Lung (tissue), 17 donors: ENCODE measurements at places on chromosomes 5 and 9. TPM values are rescaled to one million over a fixed set of nuclear protein-coding genes. Genes with fewer than 3 reads are reported as not detected.

RLN2 gene
- total RNA-seq: not detected

DNAJA1 gene
- 92.5 TPM for total RNA-seq

EMB gene
- 25.1 TPM for total RNA-seq

PFN3 gene
- not detected for total RNA-seq

TOPORS gene
- 31.4 TPM for total RNA-seq

SLC28A3 gene
- 0.98 TPM for total RNA-seq

F2R gene
- 31.8 TPM for total RNA-seq

DNA sequence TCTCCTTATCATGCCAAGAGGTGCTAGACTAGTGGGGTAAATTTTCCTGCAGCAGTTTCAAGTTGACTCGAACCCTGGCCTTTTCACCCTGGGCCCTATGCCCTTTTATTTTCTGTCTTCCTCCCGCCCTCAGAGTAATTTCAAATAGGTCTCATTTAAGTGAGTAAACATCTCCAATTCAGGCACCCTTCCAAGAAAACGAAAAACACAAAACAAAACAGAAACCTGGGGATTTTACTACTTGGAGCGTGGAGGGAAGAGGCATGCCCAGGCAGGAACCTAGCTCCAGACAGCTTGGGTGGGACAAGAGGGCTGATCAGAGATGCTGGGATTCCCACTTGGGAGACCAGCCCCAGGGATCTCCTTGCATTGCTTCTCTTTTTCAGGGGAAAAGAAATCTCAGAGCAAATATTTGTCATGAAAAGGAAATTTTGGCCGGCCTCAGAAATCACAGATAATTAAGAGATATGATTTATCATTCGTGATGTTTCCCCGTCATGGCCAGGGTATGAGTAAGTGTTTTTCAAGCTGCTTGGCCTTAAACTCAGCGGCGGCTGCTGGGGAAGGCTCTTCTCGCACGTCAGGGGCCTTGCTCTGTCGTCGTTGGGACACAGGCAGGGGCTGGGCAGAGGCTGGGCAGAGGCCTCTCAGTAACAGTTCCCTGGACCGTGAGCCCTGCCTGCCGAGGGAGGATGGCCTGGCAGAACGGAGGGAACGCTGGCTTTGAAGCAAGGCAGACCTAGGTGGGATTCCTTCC, 248.6 kb upstream of the KLF4 start:
- H3K4me1 ChIP-seq: peaks cover 4% of the 10 kb centered on the region
- H3K4me3 ChIP-seq: no peak overlapping the region
- H3K36me3 ChIP-seq: no peaks in the 10 kb centered on the region
- no peaks in the 10 kb centered on the region for H3K27me3 ChIP-seq

GRCh38 chr9:120310035-120310434, 269.9 kb downstream of the CDK5RAP2 start:
- no peaks in the 10 kb centered on the region for H3K36me3 ChIP-seq
- no peaks in the 10 kb centered on the region for H3K27me3 ChIP-seq
- no peak for DNase-seq
- H3K27ac ChIP-seq: no peak overlapping the region

- no peak overlapping the region for H3K27ac ChIP-seq
- no peak overlapping the region for H3K4me3 ChIP-seq
- no peak for DNase-seq
- H3K36me3 ChIP-seq: no peaks in the 10 kb centered on the region
Observed at GRCh38 chr5:80210014-80210413, 45.8 kb downstream of the SERINC5 start.

DNA sequence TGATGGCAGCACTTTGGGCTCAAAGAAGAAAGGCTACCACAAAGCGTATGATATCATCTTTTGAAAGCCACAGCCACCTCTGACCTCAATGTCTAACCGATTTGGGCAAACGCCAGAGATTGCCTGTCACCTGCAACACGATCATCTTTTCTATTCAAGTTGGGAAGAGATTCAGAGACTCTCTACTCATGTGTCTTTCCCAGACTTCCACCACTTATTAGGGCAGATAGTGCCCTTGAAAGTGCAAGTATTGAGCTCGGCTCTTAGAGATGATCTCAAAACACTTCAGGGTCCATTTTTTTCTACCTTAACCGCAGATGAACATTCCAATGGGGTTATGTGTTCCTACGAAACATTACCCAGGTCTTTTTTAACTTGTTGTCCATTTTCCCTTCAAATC, 213.7 kb downstream of the DRD1 start:
- no peak for DNase-seq
- H3K27me3 ChIP-seq: no peaks in the 10 kb centered on the region
- H3K27ac ChIP-seq: no peak overlapping the region
- H3K4me1 ChIP-seq: no peaks in the 10 kb centered on the region
- no peaks in the 10 kb centered on the region for H3K36me3 ChIP-seq

- no peak overlapping the region for H3K4me3 ChIP-seq
- H3K27me3 ChIP-seq: no peaks in the 10 kb centered on the region
- DNase-seq: no peak
- H3K4me1 ChIP-seq: no peaks in the 10 kb centered on the region
- H3K36me3 ChIP-seq: no peaks in the 10 kb centered on the region
Observed at GRCh38 chr5:138989720-138990119, 114.6 kb upstream of the LRRTM2 start.

GRCh38 chr9:94812343-94812742, 85.8 kb downstream of the AOPEP start:
- no peak overlapping the region for H3K4me3 ChIP-seq
- no peaks in the 10 kb centered on the region for H3K36me3 ChIP-seq
- peaks cover 3% of the 10 kb centered on the region for H3K4me1 ChIP-seq

GRCh38 chr9:13576101-13576500, 296.6 kb upstream of the MPDZ start:
- no peak overlapping the region for H3K27ac ChIP-seq
- H3K4me1 ChIP-seq: peaks cover 17% of the 10 kb centered on the region
- DNase-seq: no peak
- H3K4me3 ChIP-seq: no peak overlapping the region
- no peaks in the 10 kb centered on the region for H3K36me3 ChIP-seq

- no peak overlapping the region for H3K27ac ChIP-seq
- H3K4me1 ChIP-seq: no peaks in the 10 kb centered on the region
- H3K27me3 ChIP-seq: peaks cover 3% of the 10 kb centered on the region
- H3K36me3 ChIP-seq: no peaks in the 10 kb centered on the region
Observed at GRCh38 chr5:151406322-151406947, 41.0 kb upstream of the SLC36A1 start.

GRCh38 chr9:95605101-95605500, 88.3 kb upstream of the PTCH1 start:
- no peak overlapping the region for H3K4me3 ChIP-seq
- no peaks in the 10 kb centered on the region for H3K27me3 ChIP-seq
- DNase-seq: peak; percentile 53
- no peaks in the 10 kb centered on the region for H3K4me1 ChIP-seq

DNA sequence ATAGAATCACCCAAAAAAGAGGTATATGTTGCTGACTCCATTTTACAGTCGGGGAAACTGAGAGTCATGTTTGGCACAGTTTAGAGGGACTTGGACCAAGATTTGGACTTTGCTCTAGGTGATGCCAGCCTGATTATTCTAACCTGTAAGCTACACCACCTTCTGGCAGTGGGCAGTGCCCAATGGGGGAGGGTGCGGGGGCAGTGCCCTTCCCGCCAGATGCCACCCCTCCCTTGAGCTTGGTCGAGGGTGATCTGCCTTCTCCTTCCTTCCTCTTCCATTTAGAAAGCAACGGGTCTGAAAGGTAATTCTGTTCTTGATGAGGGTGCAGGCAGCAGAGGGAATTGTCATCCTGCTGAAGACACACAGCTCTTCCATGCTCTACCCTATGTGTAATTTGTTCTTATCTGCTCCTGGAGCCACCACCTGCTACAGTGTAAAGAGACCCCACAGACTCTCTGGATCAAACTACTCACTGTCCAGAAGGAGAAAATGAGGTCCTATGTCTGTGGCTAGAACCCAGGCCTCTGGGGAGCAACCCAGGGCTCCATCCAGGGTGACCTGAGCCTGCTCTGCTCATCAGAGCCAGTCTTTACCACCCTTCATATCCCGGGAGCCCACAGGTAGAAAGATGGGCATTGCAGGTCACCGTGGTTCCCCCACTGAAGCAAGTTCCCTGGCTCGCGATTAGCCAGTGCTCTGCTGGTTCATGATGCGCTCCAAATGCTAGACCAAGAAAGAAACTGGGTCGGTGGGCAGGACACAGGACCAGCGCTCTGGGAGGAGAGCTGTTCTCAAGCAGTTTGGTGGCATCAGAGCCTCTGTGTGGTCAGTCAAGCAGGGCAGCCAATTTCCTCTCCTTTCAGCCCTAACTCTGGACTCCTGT, 156.2 kb downstream of the RGS3 start:
- no peak for DNase-seq
- no peaks in the 10 kb centered on the region for H3K27me3 ChIP-seq
- peak overlapping the region; percentile 82 for H3K27ac ChIP-seq
- no peaks in the 10 kb centered on the region for H3K36me3 ChIP-seq
- H3K4me3 ChIP-seq: no peak overlapping the region

DNA sequence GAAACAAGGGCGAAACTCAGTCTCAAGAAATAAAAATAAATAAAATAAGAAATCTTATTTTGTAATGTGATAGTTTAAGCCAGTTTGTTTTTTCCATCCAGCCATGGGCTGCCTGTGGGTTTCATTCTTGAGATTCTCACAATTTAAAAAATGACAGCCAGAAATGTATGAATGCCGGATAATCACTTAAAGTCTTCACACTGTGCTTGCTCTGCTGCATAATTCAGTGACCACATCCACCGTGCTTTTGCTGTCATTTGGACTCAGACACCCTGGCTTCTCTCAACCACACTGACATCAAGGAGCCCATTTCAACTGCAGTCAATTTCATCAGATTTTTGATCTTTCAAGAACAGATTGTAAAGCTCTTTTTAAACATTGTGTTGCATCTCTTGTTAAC, 61.0 kb upstream of the DAPK1 start:
- H3K27me3 ChIP-seq: no peaks in the 10 kb centered on the region
- no peaks in the 10 kb centered on the region for H3K36me3 ChIP-seq
- no peak for DNase-seq
- H3K4me3 ChIP-seq: no peak overlapping the region
- H3K27ac ChIP-seq: no peak overlapping the region
- H3K4me1 ChIP-seq: no peaks in the 10 kb centered on the region
